ENCODE measurements at places on chromosomes 12 and 14.

DNA sequence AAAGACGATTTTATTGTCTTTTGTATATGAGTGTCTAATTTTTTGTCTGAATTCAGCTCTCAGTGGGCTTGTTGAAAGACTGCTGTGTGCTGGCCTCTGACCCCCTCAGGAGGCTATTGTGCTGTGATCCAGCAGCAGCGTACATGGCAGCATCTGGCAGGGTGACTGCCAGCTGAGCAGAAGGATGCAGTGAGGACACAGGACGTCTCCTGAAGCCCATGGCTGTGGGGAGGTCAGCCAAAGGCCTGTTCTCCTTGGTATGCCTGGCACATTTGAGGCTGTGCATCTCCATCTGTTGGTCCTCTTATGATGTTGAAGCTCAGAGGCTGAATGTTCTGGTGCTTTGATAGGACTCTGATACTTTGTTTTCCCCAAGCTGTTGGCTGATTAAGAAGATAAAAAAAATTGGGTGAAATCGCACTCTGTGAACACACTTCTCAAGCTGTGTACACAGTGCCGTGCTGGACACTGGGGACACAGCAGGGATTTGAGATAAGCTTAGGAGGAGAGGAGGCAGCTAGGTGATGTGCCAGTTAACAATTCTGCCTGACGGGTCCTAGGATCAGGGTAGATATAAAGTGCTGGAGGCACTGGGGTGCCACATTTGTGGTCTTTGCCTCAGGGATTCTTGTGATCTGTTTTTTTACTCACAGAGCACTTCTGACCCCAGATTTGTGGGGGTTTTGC is 37.5 kb downstream of the EID3 start:
- no peak for DNase-seq

DNA sequence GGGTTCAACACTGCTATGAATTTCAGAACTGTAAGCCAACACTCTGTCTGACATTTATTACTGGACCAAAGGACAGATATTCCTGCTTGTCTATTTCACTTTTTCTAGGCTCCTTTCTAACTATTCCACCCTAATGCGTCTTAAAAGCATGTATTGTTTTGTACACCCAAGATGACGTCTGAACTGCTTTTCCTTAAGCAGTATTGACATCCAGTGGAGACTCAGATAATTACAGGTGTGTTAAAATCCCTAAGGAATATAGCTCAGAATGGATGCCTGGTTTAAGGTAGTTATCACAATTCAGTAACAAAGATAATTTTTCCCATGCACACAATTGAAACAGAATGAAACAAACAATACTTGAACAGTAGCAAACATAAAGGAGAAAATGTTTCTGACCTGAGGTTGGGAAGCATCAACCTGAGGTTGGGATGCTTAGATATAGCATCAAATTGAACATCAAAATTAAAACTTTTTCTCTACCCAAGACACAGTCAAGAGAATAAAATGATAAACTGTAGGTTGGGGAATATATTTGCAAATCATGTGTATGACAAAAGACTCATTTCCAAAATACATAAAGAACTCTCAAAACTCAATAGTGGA is 93.7 kb upstream of the PTPRR start:
- no peak for DNase-seq

- no peak for DNase-seq
Observed at GRCh38 chr14:83463500-83464098, 1929.9 kb upstream of the SEL1L start.

DNA sequence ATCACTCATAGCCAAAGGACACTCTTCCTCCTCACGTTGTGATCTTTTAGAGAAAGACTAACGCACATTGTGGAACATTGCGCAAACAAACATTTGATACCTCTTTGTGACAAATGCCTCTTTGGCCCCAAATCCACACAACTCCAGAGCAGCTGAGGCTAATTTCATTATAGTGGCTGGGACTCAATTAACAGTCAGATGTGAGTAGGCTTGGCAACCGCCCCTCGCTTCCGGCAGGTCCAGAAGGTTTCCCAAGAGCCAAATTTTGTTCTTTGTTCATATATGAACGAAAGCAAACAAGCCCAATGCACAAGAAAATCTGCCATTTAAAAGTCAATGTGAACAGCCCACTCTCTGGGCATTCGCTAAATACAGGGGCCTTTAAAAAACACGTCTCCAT is 273.9 kb downstream of the GLT1D1 start:
- DNase-seq = no peak

DNA sequence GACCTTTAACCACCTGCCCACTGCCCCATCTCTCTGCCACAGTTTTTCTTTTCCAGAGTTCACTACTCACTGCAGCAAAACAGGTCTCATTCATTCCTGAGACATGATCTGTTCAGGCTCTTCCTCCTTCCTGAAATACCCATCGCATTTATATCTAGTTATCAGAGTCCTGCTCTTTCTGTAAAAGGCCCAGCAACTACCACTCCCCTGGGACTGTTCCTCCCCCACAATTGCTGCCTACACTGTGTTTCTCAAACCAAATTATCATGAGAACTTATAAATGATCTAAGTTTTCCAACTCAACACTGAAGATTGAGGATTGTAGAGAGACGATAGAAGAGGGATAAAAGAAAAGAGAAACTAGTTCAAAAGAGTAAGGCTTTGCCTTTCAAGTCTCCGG is 40.8 kb upstream of the EPS8 start:
- no peak for DNase-seq

GRCh38 chr12:111942557-111942956 is 70.4 kb downstream of the TMEM116 start:
- no peak for DNase-seq

DNA sequence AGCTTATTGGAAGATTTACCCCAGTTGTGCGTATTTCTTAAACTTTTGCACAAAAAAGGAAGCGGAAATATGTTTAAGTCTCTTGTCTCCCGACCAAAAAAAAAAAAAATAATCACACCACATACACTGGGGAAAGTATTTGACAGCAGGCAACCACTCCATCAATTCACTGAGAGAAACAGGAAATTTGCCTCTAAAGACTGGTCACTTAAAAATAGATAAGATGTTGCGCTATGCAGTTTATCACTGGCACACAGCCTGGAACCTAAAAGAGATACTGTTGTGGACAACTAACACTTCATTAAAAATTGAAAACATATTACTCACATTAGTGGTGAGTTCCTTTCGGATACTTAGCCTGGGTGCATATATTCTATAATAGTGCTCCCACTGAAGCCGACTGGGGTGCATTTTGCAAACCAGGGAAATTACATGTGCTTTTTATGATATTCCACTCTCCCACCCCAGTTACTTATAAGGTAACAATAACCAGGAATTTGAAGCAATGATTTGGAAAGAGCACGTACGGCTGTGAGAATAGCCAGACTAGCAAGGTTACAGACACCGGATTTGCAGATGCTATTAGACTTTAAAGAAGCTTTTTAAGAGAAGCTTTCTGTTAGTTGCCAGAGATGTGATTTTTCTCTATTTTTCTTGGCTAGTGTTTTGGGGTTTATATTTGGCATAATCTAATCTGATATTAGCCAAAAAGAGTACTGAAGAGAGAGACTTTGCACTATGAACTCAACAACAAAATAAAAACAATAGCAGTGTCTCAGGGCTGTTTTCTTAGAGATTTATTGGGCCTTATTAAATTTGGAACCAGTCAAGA is 311.5 kb downstream of the NOVA1 start:
- DNase-seq = no peak

- no peak for DNase-seq
Observed at GRCh38 chr12:51904951-51905470, 2.3 kb upstream of the ACVRL1 start.

GRCh38 chr12:2032506-2032905 is 20.3 kb upstream of the CACNA1C start:
- no peak for DNase-seq

GRCh38 chr14:105850853-105851581 is 324.6 kb downstream of the TMEM121 start:
- DNase-seq = no peak

- DNase-seq = no peak
Observed at GRCh38 chr12:105587237-105587636, 256.7 kb downstream of the C12orf75 start.

- no peak for DNase-seq
Observed at GRCh38 chr14:103277931-103278330, 56.1 kb upstream of the EIF5 start.

DNA sequence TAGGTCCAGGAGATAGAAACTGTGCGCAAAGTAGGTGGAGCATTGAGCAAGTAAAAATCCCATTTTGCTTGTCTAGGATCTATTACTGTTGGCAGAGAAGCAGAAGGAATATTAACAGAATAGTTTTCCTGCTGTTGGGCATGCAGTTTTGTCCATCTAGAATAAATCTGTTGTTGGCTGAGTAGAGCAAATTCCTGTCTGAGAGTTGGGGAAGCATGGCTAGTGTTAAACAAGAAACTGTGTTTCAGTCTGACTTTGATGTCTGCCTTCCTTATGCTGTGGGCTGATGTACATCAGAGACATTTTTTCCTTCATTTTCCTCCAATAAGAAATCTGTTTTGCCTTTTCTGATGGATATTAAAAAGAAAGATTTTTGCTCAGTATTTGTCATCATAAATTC is 98.2 kb downstream of the RAD52 start:
- DNase-seq = no peak

DNA sequence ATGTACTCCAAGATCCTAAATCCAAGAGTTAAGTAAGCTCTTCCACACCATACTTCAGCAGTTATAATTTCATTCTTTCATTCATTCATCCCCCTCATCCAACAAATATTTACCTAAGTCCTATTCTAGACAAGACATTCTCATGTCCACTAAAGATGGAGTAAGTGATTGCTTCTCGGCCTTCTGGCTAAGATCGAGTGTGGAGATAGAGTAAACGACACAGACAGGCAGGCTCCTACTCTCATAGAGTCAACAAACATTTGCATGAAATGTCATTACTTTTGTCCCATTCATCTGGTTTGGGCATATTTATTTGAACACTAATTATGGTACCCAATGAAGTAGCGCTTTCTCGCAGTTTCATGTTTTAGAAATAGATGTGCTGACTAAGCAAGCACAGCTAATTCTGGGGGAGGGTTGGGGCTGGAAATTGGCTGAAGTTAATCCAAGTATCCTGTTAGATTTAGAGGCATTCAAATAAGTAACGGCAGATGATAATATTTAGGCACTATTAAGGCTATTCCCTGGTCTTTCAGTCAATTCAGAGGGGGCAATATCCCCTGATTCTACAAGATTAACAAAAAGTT is 176.5 kb downstream of the CEP128 start:
- no peak for DNase-seq

DNA sequence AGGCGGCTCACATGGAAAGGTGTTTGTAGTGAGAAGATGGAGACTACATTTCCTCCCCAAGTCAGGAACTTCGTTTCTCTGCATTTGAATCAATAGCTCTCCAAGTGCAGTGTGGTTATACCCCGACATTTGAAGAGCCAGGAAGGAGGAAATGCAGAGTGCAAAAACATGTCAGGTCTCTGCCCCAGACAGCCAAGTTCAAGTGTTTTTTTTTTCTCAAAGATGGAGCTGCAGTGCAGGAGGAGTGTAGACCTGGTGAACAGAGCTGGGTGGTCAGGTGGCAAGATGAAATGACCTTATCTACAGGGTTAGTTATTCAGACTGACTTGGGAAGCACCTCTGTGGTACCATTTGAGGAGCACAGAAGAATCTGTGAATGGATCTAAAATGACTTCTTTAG is 21.3 kb downstream of the MLXIP start:
- DNase-seq = no peak

- DNase-seq = no peak
Observed at GRCh38 chr14:77605392-77605972, 11.0 kb downstream of the SPTLC2 start.

DNA sequence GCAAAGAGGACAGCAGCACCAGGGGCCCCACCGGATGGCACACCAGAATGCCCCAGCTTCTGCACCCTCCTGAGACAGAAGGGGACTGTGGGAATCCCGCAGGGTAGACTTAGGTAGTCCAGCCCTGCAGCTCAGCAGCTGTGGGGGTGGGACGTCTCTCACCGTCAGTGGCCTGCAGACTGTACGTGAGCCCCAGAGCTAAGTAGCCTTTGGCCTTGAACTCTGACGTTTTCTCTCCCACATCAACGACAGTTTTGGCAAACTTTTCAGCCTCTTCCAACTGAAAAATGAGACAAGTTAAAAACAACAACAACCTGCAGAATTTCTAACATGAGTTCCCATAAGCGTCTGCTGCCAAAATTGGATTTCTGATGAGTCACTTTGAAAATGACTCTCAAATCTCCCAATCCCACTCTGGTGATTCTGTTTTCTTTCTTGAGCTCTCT is 161.4 kb downstream of the TTC7B start:
- DNase-seq = no peak

DNA sequence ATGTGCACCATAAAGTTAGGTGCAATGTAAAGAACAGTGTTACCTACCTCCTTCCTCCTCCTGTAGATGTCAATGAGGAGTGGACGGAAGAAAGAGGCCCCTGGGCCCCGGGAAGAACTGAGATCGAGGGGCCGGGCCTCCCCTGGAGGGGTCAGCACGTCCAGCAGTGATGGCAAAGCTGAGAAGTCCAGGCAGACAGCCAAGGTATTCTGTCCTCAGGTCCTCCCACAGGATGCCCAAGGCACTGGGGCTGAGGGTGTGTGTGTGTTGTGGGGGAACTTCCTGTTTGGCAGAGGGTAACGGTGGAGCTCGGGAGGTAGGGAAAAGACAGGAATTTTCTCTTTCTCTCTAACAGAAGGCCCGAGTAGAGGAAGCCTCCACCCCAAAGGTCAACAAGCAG is 6.4 kb downstream of the ATN1 start:
- no peak for DNase-seq

- no peak for DNase-seq
Observed at GRCh38 chr12:21992823-21993222, 51.6 kb upstream of the ABCC9 start.

- no peak for DNase-seq
Observed at GRCh38 chr14:91253795-91254323, 9.4 kb upstream of the GPR68 start.

DNA sequence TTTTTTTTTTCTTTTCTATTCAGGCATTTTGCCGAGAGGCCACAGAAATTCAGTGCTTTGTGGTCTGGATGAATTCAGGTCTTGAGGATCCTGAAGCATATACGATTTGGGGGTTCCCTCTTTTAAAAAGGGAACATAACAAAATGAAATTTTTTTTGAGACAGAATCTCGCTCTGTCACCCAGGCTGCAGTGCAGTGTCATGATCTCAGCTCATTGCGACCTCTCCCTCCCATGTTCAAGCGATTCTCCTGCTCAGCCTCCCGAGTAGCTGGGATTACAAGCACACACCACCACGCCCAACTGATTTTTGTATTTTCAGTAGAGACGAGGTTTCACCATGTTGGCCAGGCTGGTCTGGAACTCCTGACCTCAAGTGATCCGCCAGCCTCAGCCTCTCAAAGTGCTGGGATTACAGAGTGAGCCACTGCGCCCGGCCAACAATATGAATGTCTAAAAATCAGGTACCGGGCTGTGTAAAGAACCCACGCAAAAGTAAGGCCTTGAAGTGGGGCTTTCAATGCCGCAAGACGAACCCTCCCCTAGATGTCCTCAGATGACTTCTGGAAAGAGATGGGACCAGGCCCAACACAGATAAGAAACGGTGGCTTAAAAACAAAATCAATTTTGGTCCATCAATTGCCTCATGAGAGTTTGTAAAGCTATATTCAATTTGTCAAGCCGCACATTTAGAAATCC is 30.0 kb downstream of the TESC start:
- no peak for DNase-seq

- DNase-seq = no peak
Observed at GRCh38 chr14:52944254-52944653, 6.6 kb downstream of the FERMT2 start.
